ENCODE measurements at places on chromosomes 3 and 15.

- DNase-seq: no peak
Observed at GRCh38 chr3:159239059-159239458, 437.2 kb downstream of the MFSD1 start.

DNA sequence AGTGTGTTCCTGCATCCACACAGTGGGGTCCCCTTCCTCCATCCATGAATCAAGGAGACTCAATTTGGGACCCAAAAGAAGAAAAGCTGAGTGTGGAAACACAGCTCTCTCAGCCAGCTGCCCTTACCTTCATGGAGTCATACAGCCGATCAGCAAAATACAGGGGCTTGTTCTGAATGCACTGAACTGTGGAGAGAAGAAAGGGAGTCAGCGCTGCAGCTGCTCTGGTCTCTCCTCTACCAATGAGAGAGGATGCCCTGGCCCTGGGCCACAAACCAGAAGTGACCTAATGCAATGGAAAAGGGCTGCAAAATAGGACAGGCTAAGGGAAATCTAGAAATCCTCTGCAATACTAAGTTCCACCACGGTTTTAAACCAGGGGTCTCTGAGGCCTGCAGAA, 46.7 kb downstream of the ANXA2 start:
- DNase-seq: no peak

- DNase-seq: no peak
Observed at GRCh38 chr15:101436526-101436925, 53.0 kb downstream of the PCSK6 start.

DNA sequence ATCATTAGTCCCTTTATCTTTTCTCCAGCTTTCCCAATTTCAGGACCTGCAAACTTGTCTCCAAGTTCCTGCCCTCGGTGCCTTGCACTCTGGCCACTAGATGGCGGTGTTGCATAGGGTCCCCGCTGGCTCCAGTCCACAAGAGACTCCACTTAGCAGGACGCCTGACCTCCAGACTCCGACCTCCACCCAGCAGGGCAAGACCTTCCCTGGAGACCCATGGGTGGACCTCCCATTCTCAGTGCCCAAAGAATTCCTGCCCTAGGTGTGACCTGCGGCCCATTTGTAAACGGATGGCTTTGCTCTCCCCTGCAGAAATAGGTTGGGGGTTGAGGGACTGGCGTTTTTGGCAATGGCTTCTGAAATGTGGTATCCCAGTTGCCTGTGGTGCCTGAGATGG, 82.6 kb downstream of the LSM3 start:
- peak; percentile 49 for DNase-seq

DNA sequence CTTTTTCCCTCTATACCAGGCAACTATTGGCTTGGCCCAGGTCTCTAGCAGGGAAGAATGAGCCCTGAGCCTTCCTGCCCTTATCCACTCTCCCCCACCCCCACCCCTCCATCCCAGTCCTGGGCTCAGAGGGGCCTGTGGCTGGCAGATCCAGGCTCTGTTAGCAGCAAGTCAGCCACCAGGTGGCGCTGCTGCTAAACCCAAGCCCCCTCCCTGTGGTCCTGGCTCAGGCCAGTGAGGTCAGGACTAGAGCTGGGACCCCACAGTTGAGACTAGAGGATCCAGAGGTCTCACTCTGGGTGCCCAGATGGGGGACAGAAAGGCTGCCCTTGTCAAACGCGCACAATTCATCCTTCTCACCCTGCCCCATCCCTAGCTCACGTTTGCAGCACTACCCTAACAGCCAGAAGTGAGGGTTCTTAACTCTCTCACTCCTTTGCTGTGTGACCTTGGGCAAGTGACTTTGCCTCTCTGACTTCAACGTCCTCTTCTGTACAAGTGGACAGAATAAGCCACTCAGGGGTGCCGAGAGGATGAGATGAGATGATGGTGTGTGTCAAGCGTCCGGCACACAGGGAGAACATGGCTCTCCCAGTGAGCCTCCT, 46.8 kb upstream of the SLC6A1 start:
- DNase-seq: no peak

DNA sequence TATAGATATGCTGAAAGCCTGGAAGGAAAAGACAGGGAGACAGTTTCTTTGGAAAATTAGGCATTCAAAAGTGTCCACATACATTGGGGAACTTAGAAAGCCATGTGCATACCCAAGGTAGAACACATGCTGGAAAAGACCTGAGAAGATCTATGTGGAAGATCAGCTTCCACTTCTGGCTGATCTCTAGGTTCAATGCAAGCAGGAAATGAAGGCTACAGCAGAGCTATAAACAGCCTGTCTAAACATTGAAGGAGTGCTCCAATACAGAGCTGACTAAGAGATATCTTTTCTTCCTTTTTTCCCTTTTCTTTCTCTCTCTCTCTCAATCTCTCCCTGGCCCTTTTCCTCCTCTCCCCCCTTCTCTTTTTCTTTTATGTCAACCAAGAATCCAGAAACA, 73.6 kb upstream of the TCF12 start:
- no peak for DNase-seq

DNA sequence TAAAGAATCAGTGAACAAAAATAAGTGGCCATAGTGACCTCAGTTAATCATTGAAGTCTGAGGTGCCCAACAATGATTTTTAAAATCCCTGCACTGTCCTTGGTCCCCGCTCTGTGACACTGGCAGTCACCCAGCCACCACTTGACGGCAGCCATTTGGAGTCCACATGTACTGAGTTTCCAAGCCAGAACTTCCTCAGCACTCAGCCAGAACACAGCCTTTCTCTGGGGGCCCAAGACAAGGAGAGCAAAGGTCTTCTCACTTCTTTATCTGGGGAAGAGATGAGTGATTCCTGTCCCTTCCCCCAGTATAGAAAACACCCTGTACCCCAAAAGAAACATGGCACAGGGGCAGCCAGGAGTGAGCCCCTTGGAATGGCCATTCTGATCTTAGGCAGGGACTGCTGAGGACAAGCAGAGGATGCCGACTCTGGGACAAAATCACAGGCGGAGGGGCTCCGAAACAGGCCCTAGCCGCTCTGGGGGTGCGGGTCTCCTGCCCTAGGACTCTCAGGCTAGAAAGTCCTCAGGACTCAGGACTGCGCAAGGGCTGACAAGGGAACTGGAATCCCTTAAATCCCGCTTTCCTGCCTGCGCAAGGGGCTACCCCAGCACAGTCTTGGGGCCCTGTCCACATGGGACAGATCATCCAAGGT, 12.8 kb downstream of the PAK6 start:
- DNase-seq: no peak

DNA sequence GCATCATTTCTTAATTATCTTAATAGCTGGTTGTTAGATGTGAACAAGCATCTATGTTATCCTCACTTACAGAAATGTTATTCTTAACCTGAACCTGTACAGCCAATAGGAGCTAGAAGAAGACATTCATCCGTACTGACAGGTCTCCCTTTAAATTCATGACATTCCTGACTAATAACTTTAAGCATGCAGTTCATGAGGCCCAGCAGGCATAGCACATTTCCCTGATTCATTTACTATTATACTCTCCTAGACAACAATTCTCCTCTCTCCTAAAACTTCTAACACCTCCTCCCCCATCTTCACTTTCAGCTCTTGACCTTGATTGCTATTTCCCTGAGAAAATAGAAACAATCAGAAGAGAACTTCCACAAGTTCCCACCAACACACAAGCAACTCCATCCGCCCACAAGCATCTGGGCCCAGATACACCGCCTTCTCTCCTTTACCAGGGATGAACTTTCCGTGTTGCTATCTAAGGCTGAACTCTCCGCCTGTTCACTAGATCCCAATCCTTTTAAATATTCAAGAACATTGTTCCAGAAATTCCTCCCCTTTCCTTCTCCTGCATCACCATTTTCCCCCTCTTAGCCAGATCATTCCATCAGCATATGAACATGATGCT, 62.9 kb upstream of the SPRED1 start:
- no peak for DNase-seq

- no peak for DNase-seq
Observed at GRCh38 chr3:187810021-187810446, 64.8 kb upstream of the BCL6 start.

DNA sequence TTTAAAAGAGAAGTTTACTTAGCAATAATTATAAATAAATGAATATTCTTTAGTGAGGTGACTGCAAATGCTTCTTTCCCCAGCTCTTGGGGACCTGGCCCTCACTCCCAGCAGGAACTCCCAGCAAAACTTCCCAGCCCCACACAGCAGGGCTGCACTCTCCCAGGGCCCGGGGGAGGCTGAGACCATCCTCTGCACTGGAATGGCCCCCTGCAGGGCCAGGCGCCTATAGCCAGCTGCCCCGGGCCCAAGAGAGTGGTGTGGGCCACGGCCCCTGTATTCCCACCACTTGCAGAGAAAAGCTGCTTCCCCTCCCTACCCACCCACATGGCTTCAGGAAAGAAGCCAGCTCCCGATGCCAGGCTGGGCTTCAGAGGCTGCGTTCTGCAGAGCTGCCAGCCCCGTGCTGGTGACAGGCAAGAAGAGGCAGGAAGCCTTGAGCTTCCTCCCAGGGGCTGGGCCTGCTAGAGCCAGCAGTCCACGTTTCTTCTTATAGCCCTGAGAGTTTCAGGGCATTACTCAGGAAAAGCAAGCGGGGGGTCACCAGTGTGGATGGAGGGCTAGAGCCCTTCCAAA, 20.0 kb downstream of the IDH2 start:
- no peak for DNase-seq
